ENCODE measurements at places on chromosomes 1 and 21.

GRCh38 chr1:29754573-29755375 lies 518.5 kb downstream of the PTPRU start:
- DNase-seq, result no peak

DNA sequence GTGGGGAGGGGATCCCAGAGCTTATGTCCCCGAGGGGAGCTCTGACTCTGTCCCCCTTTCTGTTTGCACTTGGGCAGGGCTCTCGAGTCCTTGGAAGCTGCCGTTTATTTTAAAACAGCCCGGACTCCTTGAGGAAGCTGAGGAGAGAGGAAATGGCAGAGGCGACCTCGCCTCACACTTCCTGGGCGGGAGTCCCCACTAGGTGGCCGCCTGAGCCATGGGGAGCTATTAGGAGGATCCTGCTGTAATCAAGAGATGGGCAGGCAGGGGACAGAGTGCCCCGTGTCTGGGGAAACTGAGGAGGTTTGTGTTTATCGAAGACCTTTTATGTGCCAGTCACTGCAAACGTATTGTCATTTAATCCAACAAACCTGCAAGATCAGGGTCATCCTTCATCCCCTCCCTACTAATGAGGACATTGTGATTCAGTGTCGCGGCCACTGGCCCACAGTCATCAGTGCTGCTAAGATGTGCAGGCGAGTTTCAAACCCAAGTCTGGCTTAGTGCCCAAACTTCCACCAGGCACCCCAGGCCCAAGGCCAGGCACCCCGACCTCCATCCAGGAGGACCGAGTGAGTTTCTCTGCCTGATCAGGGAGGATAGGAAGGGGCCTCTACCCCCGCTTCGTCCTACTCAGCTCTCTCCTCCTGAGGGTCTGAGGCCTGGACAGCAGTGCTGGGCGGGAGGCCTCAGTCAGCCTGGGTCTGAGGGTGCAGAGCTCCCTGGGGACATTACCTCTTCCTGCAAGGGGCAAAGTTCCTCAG lies 316.9 kb upstream of the VAMP3 start:
- DNase-seq, result no peak

GRCh38 chr1:94324178-94324544 lies 86.8 kb upstream of the ARHGAP29 start:
- DNase-seq, result no peak

DNA sequence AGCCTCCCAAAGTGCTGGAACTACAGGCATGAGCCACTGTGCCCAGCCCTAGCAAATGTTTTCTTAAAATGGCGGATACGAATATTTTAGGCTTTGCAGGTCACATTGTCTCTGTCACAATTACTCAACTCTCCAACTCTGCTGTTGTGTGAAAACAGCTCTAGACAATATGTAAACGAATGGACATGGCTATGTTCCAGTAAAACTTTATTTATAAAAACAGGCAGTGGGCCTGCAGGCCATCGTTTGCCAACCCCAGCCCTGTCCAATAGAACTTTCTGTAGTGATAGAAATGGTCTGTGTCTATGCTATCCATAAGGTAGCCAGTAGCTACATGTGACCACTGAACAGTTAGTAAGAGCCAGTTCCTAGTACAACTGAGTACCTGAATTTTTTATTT lies 4.3 kb upstream of the FBXO6 start:
- DNase-seq, result no peak

GRCh38 chr1:205069371-205070125 lies 14.7 kb downstream of the TMEM81 start:
- no peak for DNase-seq

GRCh38 chr1:24951337-24951736 lies 21.3 kb upstream of the RUNX3 start:
- no peak for DNase-seq
